NCI-H2029 treated with DMSO at 0.1 percent for 48 hours (cell line): ENCODE measurements at places on chromosomes 7 and 10.

GRCh38 chr7:44114586-44115310, 8.6 kb downstream of the POLD2 start:
- DNase-seq = no peak

- no peak for DNase-seq
Observed at GRCh38 chr10:36542493-36542892, 582.9 kb upstream of the ANKRD30A start.

DNA sequence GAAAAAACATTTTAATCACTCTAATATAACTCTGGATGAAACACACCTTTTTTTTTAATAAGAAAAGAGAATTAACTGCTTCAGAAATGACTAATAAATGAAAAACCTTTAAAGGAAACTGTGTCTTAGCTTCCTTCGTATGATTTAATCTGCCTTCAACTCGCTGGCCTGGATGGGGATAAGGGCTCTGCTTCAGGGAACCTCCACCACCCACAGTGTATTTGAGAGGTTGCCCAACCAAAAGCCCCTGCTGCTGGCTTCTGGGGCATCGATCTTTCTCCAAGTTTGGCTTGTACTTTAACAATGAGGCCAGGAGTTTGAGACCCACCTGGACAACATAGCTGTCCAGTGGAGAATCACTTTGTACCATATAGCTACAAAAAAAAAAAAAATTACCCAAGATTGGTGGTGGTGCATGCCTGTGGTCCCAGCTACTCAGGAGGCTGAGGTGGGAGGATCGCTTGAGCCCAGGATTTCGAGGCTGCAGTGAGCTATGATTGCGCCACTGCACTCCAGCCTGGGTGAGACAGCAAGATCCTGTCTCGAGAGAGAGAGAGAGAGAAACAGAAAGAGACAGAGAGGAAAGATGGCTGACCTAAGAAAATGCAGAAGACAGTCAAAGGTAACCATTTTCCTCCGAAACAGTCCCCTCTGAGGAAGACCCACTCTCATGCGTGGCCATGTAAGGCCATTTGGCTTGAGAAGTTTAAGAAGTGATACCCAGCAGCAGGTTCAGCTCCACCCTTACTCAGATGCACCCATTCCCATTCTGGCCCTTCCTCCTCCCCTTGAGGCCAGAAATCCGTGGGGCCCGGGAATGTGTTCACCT, 13.6 kb upstream of the LIMK1 start:
- DNase-seq = no peak

GRCh38 chr7:159271781-159272180, 127.1 kb upstream of the VIPR2 start:
- DNase-seq = no peak

DNA sequence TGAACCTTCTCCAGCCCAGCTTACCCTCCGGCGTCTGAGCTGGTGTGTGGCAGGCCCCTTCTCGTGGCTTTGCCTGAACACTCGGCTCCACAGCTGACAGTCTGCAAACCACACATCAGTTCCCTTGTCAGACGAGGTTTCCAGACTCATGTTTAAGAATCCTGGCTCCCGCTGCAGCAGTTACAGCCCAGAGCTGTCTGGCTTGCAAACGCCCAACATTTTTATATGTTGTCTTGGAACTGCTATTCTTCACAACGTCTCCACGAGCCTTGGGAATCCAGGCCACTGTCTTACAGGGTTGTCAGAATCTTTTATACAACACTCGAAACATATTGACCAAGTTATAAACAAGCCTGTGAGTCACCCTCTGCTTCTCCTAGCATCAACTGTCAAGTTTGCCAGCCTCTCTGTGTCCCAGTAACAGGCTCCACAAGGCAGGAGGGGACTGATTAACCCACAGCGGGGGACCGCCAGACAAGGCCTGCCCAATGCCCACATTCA, 68.1 kb downstream of the TNS3 start:
- DNase-seq = no peak

- no peak for DNase-seq
Observed at GRCh38 chr7:30188811-30189210, 54.0 kb downstream of the MTURN start.

GRCh38 chr10:122078965-122079795, 90.2 kb downstream of the TACC2 start:
- DNase-seq = no peak

- no peak for DNase-seq
Observed at GRCh38 chr10:119273413-119273812, 66.0 kb downstream of the GRK5 start.

- DNase-seq = no peak
Observed at GRCh38 chr10:129174232-129175014, 292.6 kb upstream of the MGMT start.

DNA sequence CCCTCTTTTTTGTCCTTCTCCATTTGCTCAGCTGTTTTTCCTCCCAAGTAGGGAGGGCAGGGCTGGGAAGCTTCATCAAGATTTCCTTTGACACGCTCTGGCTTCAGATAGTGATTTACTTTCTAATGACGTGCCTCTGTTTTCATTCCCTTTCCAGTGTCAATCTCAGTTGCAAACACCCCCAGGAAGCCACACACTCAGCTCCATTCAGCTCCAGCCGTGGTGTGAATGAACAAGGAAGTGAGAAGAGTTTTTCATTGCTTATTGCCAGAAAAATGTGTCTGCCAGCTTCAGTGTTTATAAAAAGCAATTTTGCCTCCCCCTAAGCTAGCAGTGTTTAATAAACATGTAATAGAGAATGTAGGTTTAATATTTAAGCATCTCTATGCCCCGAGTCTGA, 108.7 kb upstream of the DPP6 start:
- DNase-seq = no peak

GRCh38 chr7:2019711-2020511, 212.8 kb downstream of the MAD1L1 start:
- DNase-seq = no peak

DNA sequence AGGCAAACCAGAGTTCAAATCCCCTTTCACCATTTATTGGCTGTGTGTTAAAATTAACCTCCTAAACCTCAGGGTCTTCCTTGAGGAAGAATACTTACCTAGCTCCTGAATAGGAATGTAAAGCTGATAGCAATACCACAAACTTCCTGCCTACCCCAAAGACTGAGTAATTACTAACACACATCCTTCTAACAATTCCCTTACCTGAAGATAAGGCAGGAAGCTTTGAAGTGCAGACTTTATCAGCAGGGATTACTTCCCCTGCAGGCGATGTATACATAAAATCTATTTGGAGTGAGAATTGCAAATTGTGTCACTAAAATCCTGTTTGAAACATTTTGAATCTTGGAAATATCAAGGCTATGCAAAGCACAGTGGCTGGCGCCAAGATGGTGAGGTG, 21.2 kb downstream of the EVX1 start:
- DNase-seq = no peak

GRCh38 chr7:151519765-151520418, at the start of gene RHEB:
Gene RHEB, minus strand, starts transcription at chr7:151519895. Its CDS starts 384 bp downstream, at chr7:151519511.
- peak; percentile 96 for DNase-seq
